ENCODE measurements at places on chromosomes 4 and X.

GRCh38 chr4:12973522-12973921 lies 510.6 kb downstream of the RAB28 start:
- no peak for DNase-seq

DNA sequence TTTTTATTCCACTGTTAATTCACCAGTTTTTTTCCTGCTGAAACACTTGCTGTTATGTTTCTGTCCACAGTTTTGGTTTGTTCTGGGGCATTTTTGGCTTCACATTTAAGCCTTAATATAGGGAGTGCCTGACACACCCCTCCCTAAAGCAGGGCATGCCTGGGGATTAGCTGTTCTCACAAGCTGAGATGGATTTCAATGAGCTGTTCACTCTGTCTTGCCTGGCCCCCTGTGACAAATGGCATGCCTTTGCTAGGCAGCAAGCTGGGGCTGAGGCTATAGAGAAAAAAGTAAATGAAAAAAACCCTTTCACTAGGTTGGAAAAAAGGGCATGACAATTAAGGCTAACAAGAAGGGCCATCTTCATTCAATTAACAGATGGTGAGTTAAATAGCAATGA lies 22.4 kb downstream of the LPAR4 start:
- no peak for DNase-seq

- DNase-seq, result no peak
Measured at GRCh38 chr4:89300499-89300898, 7.1 kb downstream of the GPRIN3 start.

DNA sequence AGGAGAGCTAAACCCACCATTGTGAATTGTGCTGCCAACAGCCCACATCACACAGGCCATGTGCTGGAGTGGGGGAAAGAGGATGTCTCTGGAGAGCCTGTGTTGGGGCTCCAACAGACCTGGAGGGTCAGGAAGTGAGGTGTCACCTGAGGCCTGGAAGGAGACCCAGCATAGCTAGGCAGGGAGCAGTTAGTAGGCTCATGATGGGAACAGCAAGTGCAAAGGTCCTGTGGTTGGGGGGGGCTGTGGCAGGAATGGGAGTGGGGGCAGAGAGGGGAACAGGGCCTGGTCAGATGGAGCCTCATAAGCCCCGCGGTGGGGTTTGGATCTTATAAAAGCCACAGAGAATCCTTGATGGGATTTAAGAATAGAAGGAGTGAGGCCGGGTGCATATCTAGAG lies 35.9 kb upstream of the GPR78 start:
- DNase-seq, result no peak

DNA sequence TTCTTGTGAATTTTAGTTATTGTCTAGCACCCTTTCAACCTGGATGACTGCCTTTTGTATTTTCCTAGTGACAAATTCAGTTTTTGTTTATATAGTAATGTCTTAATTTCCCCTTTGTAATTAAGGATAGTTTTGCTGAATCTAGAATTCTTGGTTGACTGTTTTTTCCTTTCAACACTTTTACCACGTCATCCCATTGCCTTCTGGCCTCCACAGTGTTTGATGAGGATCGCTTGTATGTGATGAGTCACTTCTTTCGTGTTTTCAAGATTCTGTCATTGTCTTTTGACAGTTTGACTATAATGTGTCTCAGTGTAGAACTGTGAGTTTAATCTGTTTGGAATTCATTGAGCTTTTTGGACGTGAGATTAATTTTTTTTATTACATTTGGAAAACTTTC lies 30.1 kb downstream of the KDM6A start:
- DNase-seq, result peak; percentile 28

DNA sequence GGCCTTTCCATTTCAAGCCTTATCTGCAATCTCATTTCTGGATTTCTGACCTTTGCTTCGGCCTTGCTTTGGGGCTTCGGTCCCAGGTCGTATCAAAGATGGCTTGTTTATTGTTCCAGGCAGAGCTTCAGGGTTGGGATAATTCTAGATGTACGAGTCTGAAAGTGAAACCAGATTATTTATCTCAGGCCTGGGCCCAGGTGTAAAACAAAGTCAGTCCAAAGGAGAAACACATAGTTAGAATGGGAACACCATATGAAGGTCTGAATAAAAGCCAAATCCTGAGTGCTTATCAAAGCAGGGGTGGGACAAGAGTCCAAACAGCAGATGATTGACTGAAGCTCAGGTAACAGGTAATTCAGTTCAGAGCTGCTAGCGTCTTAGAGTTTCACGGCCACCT lies 17.1 kb downstream of the PRIMPOL start:
- DNase-seq, result no peak

GRCh38 chr4:163663454-163664225 lies 169.2 kb downstream of the TMA16 start:
- DNase-seq, result no peak

DNA sequence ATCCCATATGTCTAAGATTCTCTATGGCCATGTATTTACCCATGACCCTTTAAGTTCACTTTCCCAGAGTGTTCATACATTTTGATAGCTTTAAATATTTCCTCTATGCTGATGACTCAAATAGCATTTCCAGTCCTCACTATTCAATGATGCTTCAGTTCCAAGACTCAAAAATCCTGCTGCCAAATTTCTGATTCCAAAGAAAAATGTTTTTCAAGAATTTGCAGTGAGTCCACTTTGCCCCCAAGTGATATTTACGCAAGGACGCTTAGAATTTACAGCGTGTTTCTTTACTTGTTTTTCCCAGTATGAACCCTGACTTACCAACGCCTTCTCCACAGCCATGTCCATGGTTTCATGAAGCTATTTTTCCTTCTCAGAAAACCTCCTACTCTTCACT lies 127.9 kb upstream of the PCDH18 start:
- DNase-seq, result no peak

DNA sequence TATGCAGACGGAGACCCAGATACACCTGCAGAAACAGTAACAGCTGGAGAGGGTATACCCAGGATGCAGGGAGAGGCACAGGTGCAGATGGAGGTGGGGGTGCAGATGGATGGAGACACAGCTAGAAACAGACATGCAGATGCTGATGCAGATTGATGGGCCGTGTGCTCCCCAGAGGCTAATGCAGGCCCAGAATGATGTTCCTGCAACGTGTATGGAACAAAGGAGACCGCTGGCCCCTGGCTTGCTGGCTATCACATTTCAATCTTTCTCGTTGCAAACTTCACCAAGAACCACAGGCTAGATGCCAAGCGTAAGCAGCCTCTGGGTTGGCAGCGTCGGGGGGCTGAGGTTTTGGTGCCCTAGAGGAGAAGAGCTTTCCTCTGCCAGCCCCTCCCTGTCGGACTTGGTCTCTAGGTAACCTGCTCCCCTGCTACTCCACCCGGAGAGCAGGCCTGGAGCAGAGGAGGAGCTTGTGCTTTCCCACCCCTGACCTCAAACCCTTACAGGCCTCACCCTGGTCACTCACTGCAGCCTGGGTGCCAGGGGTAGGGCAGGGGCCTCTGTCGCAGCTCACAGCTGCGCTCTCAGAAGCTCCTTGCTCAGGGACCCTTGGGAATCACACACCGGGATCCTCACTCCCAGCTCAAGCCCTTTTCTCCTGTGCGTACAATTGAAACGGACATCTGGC lies 69.0 kb upstream of the PSAPL1 start:
- DNase-seq, result no peak

GRCh38 chr4:142347241-142347640 lies 498.9 kb downstream of the INPP4B start:
- DNase-seq, result no peak

GRCh38 chr4:72701987-72702819 lies 133.2 kb upstream of the ADAMTS3 start:
- DNase-seq, result peak; percentile 4

DNA sequence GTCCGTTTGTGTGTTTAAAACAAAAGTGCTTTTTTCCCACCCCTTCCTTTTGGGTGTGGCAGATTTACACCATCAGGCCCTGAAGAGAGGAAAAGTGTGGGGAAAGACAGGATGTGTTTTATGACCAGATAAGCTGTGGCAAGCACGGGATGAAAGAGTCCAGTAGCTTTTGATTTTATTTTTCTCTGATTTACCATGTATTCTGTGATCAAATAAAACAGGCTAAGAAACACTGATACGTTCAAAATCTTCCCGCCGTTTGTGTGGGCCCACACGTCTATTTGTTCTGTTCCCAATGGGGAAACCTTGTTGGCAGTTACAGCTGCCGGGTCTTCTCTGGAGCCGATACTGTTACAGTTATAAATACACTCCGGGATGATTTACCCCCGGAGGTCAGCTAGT lies 10.8 kb downstream of the LRP2BP start:
- DNase-seq, result no peak

GRCh38 chr4:30962939-30963338 lies 242.8 kb downstream of the PCDH7 start:
- no peak for DNase-seq

GRCh38 chr4:104294811-104295210 lies 199.9 kb downstream of the CXXC4 start:
- DNase-seq, result no peak

GRCh38 chr4:121666091-121666679 lies 30.6 kb downstream of the ANXA5 start:
- DNase-seq, result no peak

DNA sequence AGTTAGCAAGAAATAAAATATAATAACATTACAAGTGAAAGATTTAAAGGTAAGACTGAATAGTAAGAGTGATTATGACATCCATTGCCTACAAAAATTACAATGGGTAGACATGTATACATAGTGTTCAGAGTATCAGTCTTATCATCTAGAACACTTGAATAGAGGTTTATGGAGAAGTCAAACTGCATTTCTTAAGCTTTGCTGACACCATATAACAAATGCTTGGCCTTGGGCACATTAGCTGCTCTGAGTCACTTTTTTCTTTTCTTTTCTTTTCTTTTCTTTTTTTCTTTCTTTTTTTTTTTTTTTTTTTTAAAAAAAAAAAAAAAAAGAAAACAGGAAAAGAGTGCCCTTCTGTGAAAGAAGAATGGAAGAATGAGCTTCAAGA lies 220.0 kb downstream of the SPCS3 start:
- no peak for DNase-seq

DNA sequence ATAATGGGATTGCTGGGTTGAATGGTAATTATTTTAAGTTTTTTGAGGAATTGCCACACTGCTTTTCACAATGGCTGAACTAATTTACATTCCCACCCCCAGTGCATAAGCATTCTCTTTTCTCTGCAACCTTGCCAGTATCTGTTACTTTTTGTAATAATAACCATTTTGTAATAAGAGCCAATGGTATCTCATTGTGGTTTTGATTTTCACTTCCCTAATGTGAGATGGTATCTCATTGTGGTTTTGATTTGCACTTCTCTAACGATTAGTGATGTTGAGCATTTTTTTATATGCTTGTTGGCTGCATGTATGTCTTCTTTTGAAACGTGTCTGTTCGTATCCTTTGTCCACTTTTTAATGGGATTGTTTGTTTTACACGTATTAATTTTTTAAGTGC lies 213.1 kb upstream of the HDX start:
- no peak for DNase-seq

- no peak for DNase-seq
Measured at GRCh38 chrX:84358271-84358670, 144.0 kb downstream of the HDX start.

DNA sequence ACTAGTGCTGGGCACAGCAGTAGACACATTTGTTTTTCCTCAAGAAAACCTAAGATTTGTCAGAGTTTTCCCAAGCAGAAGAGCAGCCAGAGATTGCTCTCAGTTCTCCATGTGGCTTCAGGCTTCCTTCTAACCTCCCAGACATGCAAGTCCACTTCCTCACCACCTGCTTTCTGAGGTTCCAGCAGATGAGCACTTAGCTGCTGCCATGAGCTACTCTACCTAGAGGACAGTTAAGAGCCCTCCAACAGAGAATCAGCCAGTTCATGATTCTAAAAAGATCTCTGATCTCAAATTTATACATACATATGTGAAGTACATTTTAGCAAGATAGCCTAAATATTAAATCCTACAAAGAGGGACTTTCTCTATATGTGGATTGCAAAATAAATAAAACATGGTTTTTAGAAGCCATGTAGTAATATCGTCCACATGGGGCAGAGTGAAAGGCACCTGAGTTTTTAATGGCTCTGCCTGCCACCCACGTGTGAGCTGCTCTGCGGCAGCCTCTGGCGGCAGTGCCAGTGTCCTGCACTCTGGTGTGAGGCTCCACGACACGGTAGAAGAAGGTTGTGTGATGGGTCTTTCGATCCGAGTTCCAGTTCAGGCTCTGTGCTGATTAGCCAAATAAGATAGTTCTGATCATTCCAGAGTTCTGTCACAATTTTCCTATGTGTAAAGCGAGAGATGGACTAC lies 10.3 kb downstream of the CYP4V2 start:
- no peak for DNase-seq

- DNase-seq, result no peak
Measured at GRCh38 chr4:48634688-48635308, 144.7 kb downstream of the ZAR1 start.

- DNase-seq, result no peak
Measured at GRCh38 chr4:99038213-99038612, 42.7 kb downstream of the METAP1 start.

DNA sequence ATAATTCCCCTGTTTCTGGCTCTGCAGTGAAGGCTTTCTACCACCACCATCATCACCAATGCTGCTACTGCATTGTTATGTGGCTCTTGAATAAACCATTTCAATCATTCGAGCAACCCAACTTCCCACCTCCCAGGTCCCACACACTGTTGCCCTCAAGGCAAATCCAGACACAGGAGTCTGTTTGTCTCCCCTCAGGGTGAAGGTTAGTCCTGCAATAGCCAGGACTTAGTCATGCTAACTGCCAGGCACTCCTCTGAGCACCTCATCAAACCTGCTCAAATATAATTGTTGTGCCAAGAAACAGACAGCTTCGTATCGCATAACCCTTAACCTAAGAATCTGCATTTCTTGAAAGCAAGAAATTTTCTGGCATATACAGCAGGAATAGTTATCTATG lies 213.2 kb downstream of the KDR start:
- no peak for DNase-seq

- no peak for DNase-seq
Measured at GRCh38 chr4:592825-593520, 16.9 kb upstream of the TMEM271 start.

DNA sequence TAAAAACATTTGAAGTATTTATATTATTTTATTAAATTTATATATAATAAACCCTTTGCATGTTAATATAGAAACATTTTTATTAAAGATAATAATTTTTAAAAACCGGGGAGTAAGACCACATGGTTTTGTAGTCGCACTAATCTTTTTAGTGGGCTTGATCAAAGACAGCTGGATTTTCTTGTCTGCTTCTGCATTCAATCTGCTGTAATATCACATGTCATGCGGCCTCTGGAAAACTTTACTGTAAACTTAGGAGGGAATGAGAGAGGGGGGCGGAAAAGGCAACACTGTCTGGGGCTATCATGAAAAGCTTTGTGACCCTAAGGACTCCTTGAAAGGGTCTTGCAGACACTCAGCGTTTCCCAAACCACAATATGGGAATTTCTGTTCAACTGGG lies 62.8 kb upstream of the NLGN4X start:
- no peak for DNase-seq
